ENCODE measurements at places on chromosomes 16 and 17. TPM values are rescaled to one million over a fixed set of nuclear protein-coding genes. Genes with fewer than 3 reads are reported as not detected.

DNA sequence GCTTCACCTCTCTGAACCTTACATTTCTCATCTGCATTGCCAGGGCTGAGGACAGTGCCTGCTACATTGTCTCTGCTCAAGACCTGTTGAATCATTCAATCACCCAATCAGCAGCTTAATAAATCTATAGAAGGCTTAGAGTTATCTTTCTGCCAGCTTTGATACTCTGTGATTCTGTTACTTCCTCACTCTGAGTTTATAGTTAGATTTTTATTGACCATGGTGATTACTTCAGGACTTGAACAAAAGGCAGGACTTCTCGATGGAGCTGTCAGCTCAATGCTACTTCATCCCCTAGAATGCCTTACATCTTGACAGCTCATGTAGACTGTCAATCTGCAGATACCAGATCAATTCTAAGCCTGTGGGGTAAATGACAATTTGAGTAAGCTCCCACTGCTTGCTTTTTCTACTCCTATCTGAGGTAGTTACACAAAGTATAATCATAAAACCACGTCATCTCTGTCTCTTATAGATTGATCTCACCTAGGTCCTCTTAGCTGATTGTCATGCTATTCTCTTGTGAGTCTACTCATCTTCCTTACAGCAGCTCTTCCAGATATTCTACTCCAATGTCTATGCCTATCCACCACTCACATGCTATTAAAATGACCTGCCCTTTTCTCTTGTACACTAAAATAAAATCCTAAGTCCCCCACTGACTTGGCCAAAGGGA is 318.3 kb upstream of the CA10 start:
- no peak for DNase-seq

CARD14 gene
- 3.5 TPM for polyA plus RNA-seq

DNA sequence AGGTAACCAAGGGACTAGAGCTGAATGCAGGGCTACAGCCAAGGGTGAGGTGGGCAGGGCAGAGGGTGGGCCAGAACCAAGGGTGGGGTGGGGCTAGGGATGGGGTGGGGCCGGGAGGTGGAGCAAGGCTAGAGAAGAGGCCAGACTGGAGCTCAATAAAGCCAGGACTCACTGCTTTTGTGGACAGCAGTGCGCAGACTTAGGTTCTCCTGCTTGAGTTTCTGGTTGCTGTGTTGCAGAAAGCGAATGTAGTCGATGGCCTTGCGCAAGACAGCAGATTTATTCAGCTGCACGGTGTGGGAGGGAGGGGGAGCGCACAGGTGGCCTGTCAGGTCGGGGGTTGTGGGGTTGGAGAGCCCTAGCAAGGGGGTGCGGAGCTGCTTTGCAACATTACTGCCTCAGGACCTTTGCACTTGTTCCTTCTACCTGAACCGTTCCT is 18.7 kb downstream of the SREBF1 start:
- no peak for DNase-seq

DNA sequence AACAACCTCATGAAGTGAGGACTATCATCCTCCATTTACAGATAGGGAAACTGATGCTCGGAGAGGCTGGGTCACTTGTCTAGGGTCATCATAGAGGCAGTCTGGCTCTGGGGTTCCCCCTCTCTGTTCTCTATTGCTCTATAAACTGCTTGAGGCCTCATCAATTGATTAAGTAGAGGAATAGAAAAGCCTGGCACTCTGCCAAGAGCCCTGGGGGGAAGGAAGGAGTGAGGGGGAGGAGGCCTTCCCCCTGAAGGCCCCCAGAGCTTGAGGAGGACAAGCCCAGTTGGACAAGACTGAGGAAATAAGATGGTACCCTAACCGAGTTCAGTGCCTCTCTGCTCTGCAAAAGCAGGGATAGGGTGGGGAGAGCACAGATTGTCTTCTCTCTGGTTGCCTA is 21.0 kb downstream of the SDK2 start:
- DNase-seq: no peak

GRCh38 chr16:24900230-24900629 is 54.5 kb downstream of the SLC5A11 start:
- DNase-seq: no peak

DNA sequence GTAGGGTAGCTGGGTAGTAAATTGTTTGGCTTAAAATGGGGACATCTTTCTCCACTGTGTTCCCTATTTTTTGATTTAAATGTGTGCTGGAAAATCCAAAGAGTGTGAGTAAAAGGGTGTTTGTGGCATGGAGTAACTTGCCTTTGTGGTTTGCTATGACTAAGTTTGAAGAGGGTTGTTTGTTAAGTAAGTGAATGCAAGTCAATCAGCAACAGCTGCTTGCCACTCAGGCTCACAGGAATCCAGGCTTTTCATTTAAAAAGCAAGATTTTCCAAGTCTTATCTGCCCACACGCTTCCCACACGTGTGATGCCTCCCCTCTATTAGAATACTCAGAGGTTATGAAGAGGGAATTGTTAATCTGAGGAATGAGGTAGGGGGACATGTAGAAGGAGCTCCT is 847.7 kb upstream of the RBFOX1 start:
- DNase-seq: no peak

- DNase-seq: no peak
These were observed 17.1 kb downstream of the GNA13 start for GRCh38 chr17:65039336-65039988.

SLC38A8 gene
- polyA plus RNA-seq: not detected

KRT20 gene
- not detected for polyA plus RNA-seq

PRSS8 gene
- 58.9 TPM for polyA plus RNA-seq

- DNase-seq: no peak
These were observed 19.8 kb downstream of the HS3ST3A1 start for GRCh38 chr17:13581925-13582324.

- DNase-seq: no peak
These were observed 207.0 kb downstream of the MSI2 start for GRCh38 chr17:57463103-57463885.

DBNDD1 gene
- 14.1 TPM for polyA plus RNA-seq

VAC14 gene
- polyA plus RNA-seq: 38.6 TPM

DNA sequence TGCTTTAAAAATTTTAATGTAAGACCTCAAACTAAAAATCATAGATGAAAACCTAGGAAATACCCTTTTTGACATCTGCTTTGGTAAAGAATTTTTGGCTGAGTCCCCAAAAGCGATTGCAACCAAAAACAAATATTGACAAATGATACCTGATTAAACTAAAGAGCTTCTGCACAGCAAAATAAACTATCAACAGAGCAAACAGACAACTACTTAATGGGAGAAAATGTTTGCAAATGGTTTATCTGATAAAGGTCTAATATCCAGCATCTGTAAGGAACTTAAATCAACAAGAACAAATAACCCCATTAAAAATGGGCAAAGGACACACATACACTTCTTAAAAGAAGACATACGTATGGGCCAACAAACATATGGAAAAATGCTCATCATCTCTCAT is 242.5 kb downstream of the BCAS3 start:
- DNase-seq: no peak

- no peak for DNase-seq
These were observed 2.3 kb downstream of the ITGAM start for GRCh38 chr16:31262084-31262483.

KRTAP9-4 gene
- polyA plus RNA-seq: not detected

DNA sequence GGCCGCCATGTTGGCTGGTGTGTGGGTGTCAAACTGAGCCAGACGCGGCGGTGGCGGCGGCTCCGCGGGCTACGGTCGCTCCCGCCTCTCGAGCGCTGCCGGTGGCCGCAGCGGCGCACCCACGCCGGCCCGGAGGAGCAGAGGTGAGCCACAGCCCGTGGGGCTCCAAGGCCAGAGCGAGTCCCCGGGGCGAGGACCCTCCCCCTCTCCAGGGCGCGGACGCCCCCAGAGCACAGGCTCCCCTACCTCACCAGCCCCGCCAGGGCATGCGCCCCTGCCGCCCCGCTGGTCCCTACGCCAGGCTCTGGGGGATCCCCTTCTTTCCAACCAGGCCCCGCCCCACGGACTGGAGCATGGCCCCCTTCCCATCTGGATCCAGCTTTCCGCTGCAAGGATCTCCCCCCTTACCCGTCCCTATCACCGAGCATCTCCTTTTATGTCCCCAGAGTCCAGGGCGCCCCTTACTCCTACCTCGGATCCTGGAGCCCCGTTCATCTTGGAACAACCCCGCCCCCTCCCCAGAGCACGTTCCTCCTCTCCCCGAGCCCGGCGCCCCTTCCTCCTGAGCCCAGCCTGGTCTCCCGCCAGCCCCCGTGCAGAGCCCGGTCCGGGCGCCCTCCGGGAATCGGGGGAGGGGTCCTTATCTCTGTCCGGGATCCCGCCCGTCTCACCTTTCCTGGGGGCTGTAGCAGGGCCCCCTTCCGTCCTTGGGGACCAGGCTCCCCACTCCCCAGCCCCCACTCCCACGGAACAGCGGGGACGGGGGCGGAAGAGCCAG is 412 bp downstream of the EPN2 start:
- no peak for DNase-seq

DNA sequence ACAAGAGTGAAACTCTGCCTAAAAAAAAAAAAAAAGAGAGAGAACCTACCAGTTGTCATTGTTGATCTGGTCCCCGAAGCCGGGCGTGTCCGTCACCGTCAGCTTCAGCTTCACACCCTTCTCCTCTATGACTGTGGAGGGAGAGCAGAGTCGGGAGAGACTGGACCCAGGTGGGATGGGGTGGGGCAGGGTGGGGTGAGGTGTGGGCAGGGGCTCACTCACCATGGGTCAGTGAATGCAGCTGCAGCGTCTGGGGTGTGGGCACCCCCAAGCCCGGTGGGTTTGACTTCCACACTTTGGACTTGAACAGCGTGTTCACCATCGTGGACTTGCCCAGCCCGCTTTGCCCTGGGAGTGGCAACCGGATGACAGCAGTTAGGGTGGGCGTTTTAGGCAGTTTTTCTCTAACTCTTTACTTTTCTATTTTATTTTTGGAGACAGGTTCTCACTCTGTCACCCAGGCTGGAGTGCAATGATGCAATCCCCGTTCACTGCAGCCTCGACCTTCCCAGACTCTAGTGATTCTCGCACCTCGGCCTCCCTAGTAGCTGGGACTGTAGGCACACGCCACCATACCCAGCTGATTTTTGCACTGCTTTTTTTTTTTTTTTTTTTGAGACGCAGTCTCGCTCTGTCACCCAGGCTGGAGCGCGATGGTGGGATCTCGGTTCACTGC is 2.2 kb downstream of the SEPTIN12 start:
- DNase-seq: no peak

DNA sequence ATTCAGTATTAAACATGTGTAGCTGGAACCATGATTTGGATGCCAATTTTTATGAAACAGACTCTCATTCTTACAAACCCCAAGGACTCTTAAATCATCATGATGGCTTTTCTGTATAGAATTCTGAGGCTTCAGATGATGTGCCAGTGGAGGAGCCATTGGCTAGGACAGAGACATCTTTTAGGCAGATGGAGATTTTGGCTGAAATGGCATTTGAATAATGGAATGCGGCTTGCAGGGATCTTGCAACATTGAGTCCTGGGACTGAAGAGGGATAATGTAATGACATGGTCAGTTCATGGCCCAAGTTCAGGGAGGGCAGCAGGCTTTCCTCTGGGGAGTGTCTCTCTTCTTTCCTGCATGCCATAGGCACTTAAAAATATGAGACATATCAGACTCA is 172.4 kb downstream of the ABCA8 start:
- no peak for DNase-seq

DNA sequence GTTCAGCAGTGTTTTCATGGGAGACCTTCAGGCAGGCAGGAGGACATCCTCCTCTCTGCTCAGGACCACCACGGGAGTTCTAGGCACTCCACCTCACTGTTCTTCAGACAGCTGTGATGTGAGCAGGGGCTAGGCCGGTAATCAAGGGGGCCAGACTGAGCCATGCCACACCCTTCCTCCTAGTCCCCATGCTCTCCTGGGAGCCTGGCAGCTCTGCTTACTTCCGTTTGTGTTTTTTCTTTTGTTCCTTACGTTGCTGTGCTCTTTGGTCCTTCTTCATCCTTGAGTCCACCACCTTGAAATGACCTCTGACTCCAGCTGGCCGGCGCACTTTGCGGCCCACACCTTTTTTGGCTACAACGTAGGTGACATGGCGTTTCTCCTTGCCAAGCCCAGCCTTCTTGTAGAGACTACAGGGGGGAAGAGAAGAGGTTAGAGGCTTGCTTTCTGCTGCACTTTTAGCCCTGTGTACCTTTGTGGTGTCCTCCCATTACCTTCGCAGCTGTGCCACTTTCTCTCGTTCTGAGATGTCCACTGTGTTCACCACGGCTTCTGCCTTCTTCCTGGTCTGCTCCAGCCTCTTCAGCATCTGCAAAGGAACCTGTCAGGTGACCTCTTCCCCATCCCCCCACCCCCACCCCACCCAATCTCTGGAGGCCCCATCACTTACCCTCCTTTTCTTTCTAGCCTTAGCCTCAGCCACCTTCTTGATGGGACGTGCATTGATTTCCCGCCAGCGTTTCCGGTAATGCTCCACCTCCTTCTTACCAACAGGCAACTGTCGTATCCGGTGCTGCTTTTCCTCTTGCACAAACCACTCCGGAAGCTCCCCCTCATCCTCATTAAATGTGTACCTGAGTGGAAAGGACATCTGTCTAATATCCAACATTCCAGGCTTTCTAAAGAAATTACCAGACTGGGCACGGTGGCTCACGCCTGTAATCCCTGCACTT is 7.4 kb upstream of the PSMC5 start:
- DNase-seq: no peak

GRCh38 chr16:58346831-58347371 is 45.4 kb upstream of the GINS3 start:
- no peak for DNase-seq

DPEP2 gene
- polyA plus RNA-seq: 0.54 TPM

DNA sequence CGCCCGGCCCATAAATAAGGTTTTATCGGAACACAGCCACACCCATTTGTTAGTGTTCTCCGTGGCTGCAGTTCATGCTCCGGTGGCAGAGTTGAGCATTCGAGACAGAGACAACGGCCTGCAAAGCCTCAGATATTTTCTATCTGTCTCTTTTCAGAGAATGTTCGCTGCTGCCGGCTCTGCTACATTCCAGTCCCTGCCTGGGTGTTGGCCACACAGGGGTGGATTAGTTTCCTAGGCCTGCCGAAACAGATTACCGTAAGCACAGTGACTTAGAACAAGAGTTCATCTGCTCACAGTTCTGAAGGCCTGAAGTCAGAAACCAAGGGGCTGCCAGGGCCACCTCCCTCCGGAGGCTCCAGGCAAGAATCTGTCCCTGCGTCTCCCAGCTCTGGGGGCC is 19.1 kb upstream of the GSG1L start:
- no peak for DNase-seq

DNA sequence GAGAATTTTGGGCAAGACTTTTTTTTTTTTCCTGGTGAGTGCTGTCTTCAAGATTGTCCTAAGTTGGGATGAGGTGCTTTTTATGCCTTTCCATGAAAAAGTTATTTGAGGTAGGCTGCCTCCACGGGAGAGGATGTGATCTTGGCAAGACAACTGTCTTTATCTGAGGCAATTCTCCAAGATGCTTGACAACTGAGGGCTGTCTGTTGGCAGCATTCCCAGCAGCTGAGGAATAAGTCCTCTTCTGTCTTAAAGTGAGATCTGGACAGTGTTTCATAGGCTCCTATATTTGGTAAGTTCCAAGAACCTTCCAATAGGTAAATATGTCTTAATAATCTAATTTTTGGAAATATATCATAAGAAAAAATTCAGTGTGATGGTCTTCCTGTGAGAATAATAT is 662.0 kb downstream of the CDH11 start:
- DNase-seq: no peak

TLCD3B gene
- polyA plus RNA-seq: 0.83 TPM

CSH1 gene
- polyA plus RNA-seq: not detected

- no peak for DNase-seq
These were observed 8.4 kb upstream of the CDRT4 start for GRCh38 chr17:15475631-15476354.

Measured in left renal pelvis (tissue), 4 donors.